Stimulated activated CD4-positive, alpha-beta T cell treated with anti-CD3 and anti-CD28 coated beads, Interleukin-12 subunit alpha, Interleukin-12 subunit beta, amount 100 ng/mL, for 24 hours (primary cell): ENCODE measurements at places on chromosomes 4 and X.

GRCh38 chr4:113292371-113293042, 243.1 kb downstream of the ANK2 start:
- DNase-seq: no peak

GRCh38 chr4:178689926-178690325, 1247.7 kb upstream of the AGA start:
- no peak for DNase-seq

DNA sequence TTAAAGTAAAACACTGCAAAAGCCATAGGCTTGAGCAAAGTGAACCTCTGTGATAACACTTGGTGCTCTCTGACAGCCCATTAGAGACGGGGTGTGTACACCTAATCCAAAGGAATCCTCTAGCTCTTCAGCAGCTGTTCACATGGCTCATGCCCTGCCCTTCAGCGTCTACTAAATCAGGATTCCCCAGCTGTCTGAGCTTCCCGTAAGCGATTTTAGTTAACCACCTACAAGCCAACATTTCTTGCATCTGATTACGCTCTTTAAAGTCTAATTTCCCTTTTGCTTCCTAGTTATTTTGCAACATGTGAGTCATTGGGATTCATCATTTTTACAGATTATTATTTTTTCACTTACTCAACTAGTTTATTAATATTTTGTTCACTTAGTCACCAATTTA, 6.5 kb downstream of the DMD start:
- no peak for DNase-seq

DNA sequence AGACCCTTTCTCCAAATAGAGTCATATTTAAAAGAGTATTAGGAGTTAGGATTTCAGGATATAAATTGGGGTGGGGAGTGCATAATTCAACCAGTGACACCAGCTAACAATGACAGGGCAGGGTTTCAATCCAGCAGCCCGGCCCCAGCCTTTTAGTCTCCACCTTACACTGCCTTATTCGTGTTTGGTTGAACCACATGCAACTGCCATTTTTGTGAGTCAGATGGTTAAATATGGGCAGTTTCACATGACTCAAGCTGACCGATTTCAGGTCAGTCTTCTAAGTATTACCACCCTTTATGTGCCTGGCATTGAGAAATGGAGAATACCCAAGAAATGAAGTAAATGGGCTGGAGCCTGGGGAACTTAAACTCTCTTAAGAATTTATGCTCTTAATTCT, 102.8 kb downstream of the STOX2 start:
- no peak for DNase-seq

DNA sequence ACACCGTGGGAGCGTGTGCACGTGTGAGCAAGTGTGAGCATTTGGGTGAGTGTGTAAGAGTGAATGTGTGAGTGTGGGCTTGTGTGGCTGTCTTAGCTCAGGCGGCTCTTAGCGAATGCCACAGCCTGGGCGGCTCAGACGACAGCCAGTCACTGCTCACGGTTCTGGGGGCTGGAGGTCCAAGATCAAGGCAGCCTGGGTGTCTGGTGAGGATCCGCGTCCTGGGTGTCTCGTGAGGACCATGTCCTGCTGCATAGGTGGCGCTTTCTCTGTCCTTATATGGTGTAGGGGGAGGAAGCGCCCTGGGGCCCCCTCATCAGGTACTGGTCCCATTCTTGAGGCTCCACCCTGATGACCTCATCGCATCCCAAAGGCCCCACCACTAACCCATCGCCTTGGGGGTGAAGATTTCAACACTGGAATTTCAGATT, 4.5 kb downstream of the DOK7 start:
- DNase-seq: no peak

- no peak for DNase-seq
Measured at GRCh38 chr4:185915817-185916216, 103.8 kb upstream of the SORBS2 start.

GRCh38 chr4:91958596-91958995, 345.2 kb upstream of the GRID2 start:
- DNase-seq: no peak

DNA sequence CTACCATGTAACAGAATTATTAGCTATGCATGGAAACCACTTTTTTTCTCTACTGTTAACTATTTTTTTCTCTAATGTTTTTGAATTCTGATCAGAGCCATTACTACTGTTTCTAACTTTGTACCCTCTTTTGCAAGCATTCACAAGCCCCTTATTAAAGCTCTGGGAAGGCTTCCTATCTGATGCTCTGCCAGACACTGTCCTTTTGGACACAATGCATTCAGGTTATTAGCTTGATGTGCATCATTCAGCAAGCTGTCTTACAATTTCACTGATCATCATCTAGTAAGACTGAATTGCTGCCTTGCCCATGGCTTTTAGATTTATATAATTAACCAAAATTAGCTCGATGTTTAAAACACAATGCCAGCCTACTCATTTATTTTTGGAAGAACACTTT, 155.1 kb downstream of the NR3C2 start:
- DNase-seq: no peak

- DNase-seq: no peak
Measured at GRCh38 chrX:4484266-4484665, 770.8 kb upstream of the PRKX start.

- no peak for DNase-seq
Measured at GRCh38 chrX:42818151-42818921, 40.4 kb upstream of the PPP1R2C start.

- no peak for DNase-seq
Measured at GRCh38 chr4:8836664-8837171, 34.9 kb downstream of the HMX1 start.

GRCh38 chr4:104465201-104465600, 29.5 kb downstream of the CXXC4 start:
- no peak for DNase-seq

DNA sequence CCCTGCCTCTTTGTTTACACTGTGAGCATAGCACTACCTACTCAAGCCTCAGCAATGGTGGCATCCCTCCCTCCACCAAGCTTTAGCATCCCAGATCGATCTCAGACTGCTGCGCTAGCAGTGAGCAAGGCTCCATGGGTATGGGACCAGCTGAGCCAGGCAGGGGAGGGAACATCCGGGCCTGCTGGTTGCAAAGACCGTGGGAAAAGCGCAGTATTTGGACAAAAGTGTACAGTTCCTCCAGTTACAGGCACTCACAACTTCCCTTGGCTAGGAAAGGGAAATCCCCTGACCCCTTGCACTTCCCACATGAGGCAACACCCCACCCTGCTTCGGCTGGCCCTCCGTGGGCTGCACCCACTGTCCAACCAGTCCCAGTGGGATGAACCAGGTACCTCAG, 26.5 kb downstream of the EGF start:
- DNase-seq: no peak

DNA sequence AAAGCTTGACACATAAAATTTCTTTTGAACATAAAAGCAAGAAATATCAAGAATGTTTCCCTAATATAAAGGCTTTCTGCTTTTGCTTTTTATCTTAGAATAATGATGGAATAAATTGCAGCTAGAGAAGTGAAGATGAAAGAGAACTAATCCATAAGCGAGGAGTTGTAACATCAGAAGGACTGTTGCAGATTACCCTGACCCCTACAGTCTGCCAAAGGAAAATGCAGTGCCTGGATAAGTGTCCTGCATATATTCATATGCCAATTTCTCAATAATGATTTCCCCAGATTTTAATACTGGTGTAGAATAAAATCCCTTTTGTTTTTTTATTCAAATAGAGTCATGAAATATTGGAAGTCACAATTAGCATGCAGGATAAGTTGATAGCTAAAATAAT, 115.9 kb downstream of the MAGEC2 start:
- DNase-seq: no peak

DNA sequence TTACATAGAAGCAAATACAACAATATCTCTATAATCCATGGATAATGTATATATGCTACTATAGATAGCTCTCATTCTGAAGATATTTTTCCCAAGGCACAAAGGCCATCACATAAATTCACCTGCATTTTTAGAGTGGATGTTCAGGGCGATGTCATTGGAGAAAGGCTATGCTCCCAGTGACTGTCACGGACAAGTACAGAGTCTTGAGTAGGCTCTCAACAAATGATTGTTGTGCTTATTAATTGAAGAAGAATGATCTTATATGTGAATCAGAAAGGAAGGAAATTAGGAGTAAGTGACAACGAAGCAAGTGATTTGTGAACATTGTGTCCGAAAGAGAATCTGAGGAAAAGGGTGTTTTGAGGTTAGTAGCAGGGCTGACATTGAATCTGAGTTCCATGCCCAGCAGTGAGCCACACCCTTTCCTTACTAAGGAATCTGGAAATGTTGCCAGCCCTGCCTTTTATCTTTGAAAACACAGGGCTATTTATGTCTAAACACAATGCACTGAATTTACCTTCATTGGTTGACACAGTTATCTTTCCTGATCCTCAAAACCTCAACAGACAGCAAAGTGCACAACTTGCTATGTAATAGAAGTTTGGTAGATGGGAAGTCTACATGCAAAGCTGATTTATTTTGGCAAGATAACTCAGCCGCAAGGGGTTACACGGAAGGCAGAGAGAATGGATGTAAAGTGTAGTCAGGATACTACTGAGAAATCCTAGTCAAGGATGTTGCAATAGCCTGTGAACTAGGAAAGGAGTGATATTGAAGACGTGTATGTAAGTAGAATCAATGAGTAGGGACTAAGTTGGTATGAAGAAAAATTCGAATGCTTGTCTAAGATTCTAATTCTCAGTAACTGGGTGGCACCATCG, 50.4 kb downstream of the SORBS2 start:
- DNase-seq: no peak

- no peak for DNase-seq
Measured at GRCh38 chrX:23317799-23318724, 16.6 kb upstream of the PTCHD1 start.

GRCh38 chrX:44130189-44130588, 157.0 kb upstream of the NDP start:
- DNase-seq: no peak

GRCh38 chr4:145829629-145830395, 108.8 kb downstream of the ZNF827 start:
- no peak for DNase-seq

- no peak for DNase-seq
Measured at GRCh38 chr4:60809486-60809800, 390.7 kb upstream of the ADGRL3 start.

DNA sequence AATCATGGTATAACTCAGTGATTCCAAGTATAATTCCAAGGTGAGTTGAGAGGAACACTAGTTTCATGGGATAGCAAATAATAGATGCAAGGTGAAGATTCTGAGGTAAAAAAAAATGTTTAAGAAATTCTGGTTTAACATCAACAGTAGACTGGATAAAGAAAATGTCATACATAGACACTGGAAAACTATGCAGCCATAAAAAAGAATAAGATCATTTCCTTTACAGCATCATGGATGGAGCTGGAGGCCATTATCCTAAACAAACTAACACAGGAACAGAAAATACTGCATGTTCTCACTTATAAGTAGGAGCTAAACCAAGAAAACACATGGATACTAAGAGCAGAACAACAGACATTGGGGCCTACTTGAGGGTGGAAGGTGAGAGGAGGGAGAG, 54.6 kb upstream of the LEF1 start:
- no peak for DNase-seq

DNA sequence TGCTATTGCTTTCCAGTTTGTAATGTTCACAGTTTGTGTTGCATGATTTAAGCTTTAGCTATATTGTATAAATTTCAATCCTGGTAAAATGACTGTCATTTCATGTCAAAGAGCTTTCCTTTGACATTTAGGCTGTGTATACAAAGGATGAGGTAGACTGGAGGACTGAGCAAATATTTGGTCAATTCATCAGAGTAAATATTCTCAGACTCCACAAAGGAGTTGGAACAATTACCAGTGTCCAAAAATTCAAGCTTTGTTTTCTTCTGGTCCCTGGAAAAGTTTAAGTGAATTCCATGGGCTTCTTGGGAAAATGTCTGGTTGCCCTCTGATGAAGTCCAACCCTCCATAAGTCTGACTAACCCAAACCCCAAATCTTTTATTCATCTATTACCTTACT, 682.4 kb downstream of the DACH2 start:
- DNase-seq: no peak

DNA sequence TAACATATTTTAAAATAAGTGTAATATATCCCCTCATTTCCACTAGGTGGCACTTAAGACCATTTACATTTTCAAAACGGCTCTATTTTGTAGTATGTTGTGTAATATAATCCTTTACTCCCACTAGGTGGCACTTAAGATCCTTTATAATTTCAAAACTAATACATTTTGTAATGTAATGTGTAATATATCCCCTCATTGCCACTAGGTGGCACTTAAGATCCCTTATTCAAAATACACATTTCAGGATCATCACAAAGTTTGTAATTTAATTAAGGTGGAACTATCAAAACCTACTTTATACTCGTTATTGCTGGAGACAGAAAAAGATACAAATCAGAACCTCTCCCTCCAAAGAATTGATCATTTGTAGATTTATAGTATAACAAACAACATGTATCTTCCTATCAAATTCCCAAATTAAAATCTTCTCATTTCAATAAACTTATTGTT, 132.5 kb downstream of the ARHGAP6 start:
- no peak for DNase-seq

DNA sequence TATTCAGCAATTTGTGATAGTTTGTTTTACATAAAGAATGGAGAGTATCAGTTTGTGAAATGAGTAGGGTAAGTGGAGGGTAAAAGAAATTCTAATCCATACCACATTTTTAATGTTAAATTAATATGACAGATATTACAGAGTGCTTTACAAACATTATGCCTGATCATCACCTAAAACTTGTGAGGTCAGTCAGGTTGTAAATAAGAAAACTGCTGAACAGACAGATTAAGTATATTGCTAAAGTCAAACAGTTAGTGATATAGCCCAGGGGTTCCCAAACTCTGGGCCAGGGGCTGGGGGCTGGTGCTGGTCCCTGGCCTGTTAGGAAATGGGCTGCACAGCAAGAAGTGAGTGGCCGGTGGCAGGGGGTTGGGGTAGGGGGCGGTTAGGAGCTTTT, 273.6 kb downstream of the TRAM1L1 start:
- DNase-seq: no peak

DNA sequence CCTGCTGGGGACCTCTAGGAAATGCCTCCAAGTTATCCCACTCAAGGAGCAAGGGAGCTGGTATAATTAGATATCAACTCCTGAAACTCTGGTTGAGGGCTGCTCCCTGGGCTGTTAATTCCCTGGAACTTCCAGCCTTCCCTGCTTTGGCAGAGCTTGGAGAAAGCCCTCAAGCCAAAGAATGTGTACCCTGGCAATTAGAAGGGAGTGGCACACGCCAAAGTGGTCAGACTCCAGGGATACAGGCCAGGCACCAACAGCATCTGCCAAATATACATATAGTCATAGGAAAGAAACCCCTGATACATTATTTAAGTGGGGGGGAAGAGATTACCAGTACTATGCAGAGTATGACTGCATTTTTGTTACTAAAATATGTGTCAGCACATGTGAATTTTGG, 616.8 kb downstream of the BCOR start:
- DNase-seq: no peak

- no peak for DNase-seq
Measured at GRCh38 chr4:24965627-24966026, 52.8 kb upstream of the CCDC149 start.

GRCh38 chr4:145739845-145740244, 59.9 kb downstream of the C4orf51 start:
- no peak for DNase-seq
